ENCODE measurements at places on chromosomes 6 and 20.

DNA sequence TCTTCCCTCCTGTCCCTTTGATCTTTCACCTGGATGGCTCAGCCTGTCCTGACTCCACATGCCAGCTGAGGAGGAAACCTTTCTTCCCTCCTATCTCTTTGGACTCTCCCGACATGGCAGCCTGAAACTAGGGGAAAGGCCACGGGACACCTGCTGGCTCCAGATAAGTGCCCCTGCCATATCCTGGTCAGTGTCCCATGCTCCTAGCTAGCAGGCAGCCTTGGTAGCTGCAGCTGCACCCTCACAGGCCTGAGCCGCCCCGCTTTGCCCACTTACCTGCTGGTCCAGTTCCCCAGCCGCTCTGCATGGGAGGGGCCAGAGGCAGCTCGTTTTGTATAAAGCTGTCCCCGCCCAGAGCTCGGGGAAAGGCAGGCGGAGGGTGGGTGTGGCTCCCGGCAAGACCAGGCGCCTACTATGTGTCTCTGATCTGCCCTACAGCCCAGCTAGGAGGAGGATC is 7.4 kb upstream of the SLC52A3 start:
- DNase-seq, result no peak

DNA sequence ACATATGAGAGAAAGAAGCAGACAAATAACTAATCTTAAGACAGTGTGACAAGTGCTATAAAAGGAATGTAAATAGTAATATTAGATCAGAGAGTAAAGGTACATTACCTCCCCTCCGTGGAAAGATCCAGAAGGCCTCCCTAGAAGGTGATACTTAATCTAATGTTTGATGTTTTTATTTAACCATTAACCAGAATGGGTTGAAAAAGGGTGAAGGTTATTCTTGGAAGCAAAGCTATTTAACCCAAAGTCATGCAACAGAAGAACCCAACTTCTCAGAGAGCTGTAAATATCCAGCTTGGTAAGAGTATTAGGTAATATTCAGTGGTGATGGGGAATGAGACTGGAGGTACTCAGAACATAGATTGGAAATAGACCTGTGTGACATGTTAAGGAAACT is 68.0 kb upstream of the HIVEP1 start:
- no peak for DNase-seq

- DNase-seq, result no peak
Measured at GRCh38 chr6:11791354-11792107, 12.9 kb upstream of the ADTRP start.

GRCh38 chr6:4935975-4936680 is 67.7 kb downstream of the RPP40 start:
- DNase-seq, result no peak

GRCh38 chr20:48722737-48723191 is 105.0 kb downstream of the PREX1 start:
- DNase-seq, result no peak

DNA sequence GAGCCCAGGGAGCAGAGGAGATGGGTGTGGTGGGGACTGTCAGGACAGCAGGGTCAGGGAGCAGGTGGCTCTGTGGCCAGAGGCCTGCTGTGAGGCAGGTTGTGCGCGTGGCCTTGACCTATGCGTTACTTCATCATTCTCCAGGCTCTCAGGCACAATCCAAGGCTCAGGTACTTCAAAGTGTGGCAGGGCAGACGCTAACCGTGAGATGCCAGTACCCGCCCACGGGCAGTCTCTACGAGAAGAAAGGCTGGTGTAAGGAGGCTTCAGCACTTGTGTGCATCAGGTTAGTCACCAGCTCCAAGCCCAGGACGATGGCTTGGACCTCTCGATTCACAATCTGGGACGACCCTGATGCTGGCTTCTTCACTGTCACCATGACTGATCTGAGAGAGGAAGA is 535 bp downstream of the NCR2 start:
- DNase-seq, result no peak

Measured in activated T-helper 1 cell treated with Interleukin-2 at 50 U/mL for 16 hours (primary cell).